Stimulated activated CD8-positive, alpha-beta memory T cell treated with anti-CD3 and anti-CD28 coated beads, Interleukin-7, amount 100 ng/mL, for 48 hours (primary cell): ENCODE measurements at places on chromosomes 3 and 15.

DNA sequence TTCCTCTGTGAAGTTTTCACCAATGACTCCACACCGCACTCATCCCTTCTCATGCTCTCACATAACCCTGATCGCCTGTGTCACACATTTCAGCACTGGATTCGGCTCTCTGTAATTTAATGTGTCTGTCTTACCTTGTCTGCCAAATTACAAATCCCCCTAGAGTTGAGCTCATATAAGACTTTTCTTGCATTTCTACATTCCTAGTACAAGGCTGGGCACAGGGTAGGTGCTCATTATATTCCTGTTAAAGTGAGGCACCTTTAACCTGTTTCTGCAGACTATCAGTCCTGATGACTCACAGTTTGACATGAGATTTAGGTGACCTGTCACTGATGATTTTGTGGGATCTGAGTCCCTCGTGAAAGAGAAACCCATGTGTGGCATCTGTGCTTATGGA, 22.6 kb downstream of the TGM5 start:
- DNase-seq, result no peak

DNA sequence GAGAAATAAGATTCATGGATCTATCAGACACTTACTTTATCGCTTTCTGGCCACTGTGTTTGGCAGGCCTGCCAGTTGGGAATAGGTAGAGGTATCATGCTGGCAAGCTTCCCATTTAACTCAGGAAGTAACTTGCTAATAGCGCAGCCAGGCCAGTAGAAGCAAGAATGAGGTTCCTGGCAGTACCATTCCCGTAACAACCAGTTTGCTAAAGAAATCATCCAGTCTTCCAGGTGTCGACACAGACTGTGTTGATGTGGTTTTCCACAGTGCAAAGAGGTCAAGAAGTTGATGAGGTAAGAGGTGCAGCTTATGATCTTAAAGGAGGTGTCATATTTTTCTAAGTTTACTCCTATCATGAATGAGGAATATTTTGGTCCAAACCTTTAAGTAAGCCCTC, 46.2 kb downstream of the DPH6 start:
- DNase-seq, result no peak

- no peak for DNase-seq
Measured at GRCh38 chr3:71050166-71050537, 533.4 kb downstream of the FOXP1 start.

GRCh38 chr3:127063916-127064315, 81.0 kb downstream of the PLXNA1 start:
- DNase-seq, result no peak

GRCh38 chr3:110767838-110768237, 303.8 kb upstream of the NECTIN3 start:
- DNase-seq, result no peak
